ENCODE measurements at places on chromosomes 5 and 9. TPM values are rescaled to one million over a fixed set of nuclear protein-coding genes. Genes with fewer than 3 reads are reported as not detected.

Gene ITGA2
- total RNA-seq, result 76.4 TPM

Gene TMEM215
- total RNA-seq, result not detected

Gene LHX3
- not detected for total RNA-seq

Gene CNTFR
- not detected for total RNA-seq

Gene ARL14EPL
- not detected for total RNA-seq

Gene PNPLA7
- 0.24 TPM for total RNA-seq

Gene INSL6
- not detected for total RNA-seq

Gene MYMK
- total RNA-seq, result not detected

Gene ZDHHC11B
- total RNA-seq, result 0.24 TPM

Gene ASS1
- total RNA-seq, result 393 TPM

Gene SPRY4
- 3.2 TPM for total RNA-seq

Gene BNC2
- under 0.01 TPM for total RNA-seq

Gene PRR7
- 5.3 TPM for total RNA-seq

Gene CEMIP2
- total RNA-seq, result 32.8 TPM

Gene AOPEP
- 136 TPM for total RNA-seq

Gene NME5
- 1.7 TPM for total RNA-seq

Gene FIBCD1
- not detected for total RNA-seq

Gene RLN1
- total RNA-seq, result not detected

Gene MUSK
- total RNA-seq, result not detected

Gene SPINK6
- total RNA-seq, result not detected

Gene SLC4A9
- total RNA-seq, result 0.21 TPM

Gene ANKRD31
- total RNA-seq, result under 0.01 TPM

Gene CA9
- 35.2 TPM for total RNA-seq

Gene PCA3
- total RNA-seq, result not detected

Gene ZNF474
- total RNA-seq, result not detected

Gene NEUROG1
- total RNA-seq, result not detected

Gene CERCAM
- total RNA-seq, result 19.2 TPM

Gene PCSK1
- not detected for total RNA-seq

Gene PTCD2
- 3.4 TPM for total RNA-seq

Gene SPACA9
- 0.72 TPM for total RNA-seq
